Neural crest cell (in vitro differentiated cells): ENCODE measurements at places on chromosomes 16 and 17.

GRCh38 chr17:1693339-1693738 is 8.7 kb upstream of the PRPF8 start:
- no peaks in the 10 kb centered on the region for H3K4me1 ChIP-seq
- no peak for DNase-seq
- H3K4me3 ChIP-seq: no peak overlapping the region
- no peaks in the 10 kb centered on the region for H3K27me3 ChIP-seq
- peaks cover 6% of the 10 kb centered on the region for H3K36me3 ChIP-seq
- H3K27ac ChIP-seq: no peak overlapping the region

- no peak overlapping the region for H3K27ac ChIP-seq
- H3K36me3 ChIP-seq: no peaks in the 10 kb centered on the region
- peaks cover 16% of the 10 kb centered on the region for H3K27me3 ChIP-seq
- no peak for DNase-seq
- H3K4me1 ChIP-seq: peaks cover 28% of the 10 kb centered on the region
- H3K4me3 ChIP-seq: no peak overlapping the region
These were observed 30.7 kb upstream of the BAHCC1 start for GRCh38 chr17:81364278-81365147.

DNA sequence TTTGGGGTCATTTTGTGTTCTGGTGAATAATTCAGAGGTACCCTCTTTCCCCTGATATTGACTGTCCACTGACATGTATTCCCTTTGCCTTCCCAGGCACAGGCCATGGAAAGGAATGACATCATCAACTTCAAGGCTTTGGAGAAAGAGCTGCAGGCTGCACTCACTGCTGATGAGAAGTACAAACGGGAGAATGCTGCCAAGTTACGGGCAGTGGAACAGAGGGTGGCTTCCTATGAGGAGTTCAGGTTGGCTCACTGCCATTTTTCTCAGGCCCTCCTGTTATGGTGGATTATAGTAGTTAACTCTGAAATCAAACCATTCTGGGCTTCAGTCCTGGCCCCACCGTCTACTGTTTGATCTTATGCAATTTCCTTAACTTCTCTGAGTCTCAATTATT is 1.6 kb upstream of the EFTUD2 start:
- peak overlapping the region; percentile 93 for H3K4me3 ChIP-seq
- no peaks in the 10 kb centered on the region for H3K36me3 ChIP-seq
- peaks cover 28% of the 10 kb centered on the region for H3K4me1 ChIP-seq
- no peak for DNase-seq

- H3K4me3 ChIP-seq: no peak overlapping the region
- H3K36me3 ChIP-seq: no peaks in the 10 kb centered on the region
- no peak for DNase-seq
- H3K27ac ChIP-seq: no peak overlapping the region
- peaks cover 22% of the 10 kb centered on the region for H3K4me1 ChIP-seq
These were observed 296.6 kb upstream of the PMFBP1 start for GRCh38 chr16:72468582-72468981.

DNA sequence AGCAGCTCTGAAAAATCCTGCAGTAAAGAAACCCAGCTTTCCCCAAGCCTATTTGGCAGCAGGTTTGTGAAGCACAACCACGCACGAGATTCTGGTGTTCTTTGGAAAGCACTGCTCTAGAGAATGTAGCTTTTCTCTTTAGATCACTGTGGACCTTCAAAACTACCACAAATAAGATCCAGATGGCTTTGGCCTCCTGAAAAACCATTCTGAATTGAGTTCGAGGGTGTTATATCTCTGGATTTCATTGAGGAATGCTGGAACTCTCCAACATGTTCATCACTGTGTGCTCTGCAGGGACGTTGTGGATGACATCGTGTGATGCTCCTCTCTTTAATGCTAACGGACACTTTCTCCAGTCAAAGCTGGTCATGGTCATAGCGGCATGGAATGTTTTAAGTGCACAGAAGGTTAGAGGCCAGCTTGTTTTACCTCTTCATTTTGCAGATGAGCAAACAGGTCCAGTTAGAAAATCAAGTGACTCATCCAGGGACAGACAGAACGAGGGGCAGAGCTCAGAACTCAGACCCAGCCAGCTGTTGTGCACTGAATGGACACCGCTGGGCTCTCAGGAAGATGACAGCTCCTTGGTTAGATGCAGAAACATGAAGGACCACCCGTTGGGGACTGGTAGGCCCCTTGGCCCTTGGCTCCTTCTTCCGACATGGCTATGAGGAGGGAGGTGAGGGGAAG is 37.2 kb downstream of the CCDC42 start:
- peaks cover 4% of the 10 kb centered on the region for H3K4me1 ChIP-seq
- H3K36me3 ChIP-seq: no peaks in the 10 kb centered on the region
- DNase-seq: no peak
- peaks cover 3% of the 10 kb centered on the region for H3K27me3 ChIP-seq
- H3K27ac ChIP-seq: no peak overlapping the region
- H3K4me3 ChIP-seq: no peak overlapping the region

GRCh38 chr17:19365833-19366636 is 3.5 kb upstream of the B9D1 start:
- peaks cover 3% of the 10 kb centered on the region for H3K27me3 ChIP-seq
- DNase-seq: no peak
- H3K27ac ChIP-seq: no peak overlapping the region
- H3K4me3 ChIP-seq: peak overlapping the region; percentile 11
- H3K36me3 ChIP-seq: no peaks in the 10 kb centered on the region
